Omental fat pad (tissue), 4 donors: ENCODE measurements at places on chromosomes 3 and 15. TPM values are rescaled to one million over a fixed set of nuclear protein-coding genes. Genes with fewer than 3 reads are reported as not detected.

GRCh38 chr15:36755341-36756000, 176.0 kb downstream of the CDIN1 start:
- no peak for DNase-seq

GRCh38 chr3:36542186-36542585, 161.9 kb downstream of the STAC start:
- no peak for DNase-seq

GRCh38 chr15:100934166-100934565, 15.0 kb downstream of the LRRK1 start:
- no peak for DNase-seq

GRCh38 chr3:132071043-132071442, 36.2 kb upstream of the CPNE4 start:
- no peak for DNase-seq

Gene SYNM
- total RNA-seq = 47.3 TPM

Gene ISLR
- total RNA-seq = 73.3 TPM

DNA sequence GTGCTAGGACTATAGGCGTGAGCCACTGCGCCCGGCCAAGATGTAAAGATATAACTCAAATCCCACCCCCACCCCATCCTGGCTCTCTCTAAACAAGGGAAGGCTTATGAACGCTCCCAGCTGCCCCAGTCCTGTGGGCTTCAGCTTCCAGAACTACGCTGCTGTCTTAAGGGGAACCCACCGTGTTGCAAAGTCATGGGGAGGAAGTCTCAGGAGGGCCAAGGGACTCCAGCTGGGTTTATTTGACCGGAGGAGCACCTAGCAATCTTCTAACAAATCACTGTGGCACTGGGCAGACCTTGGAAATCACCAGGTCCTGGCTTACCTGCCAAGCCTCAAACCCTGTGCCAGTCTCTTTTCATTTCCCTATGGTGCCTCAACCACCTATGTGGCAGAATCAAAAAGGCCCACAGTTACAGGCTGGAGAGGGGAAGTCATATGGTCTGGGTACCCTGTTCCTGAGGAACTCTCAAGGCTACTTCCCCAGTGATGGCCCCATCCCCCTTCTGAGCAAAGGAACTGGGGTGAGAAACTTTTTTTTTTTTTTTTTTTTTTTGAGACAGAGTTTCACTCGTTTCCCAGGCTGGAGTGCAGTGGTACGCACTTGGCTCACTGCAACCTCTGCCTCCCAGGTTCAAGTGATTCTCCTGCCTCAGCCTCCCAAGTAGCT, 83.4 kb downstream of the RBPMS2 start:
- DNase-seq = no peak
